ENCODE measurements at places on chromosomes 5 and 9.

- DNase-seq: peak; percentile 77
Measured at GRCh38 chr5:124056991-124057723, 545.2 kb downstream of the CSNK1G3 start.

GRCh38 chr9:128899566-128900322 is 17.8 kb downstream of the LRRC8A start:
- peak; percentile 55 for DNase-seq

- no peak for DNase-seq
Measured at GRCh38 chr5:17069995-17070511, 134.0 kb upstream of the MYO10 start.

GRCh38 chr5:154465169-154465568 is 12.9 kb downstream of the HAND1 start:
- DNase-seq: no peak

DNA sequence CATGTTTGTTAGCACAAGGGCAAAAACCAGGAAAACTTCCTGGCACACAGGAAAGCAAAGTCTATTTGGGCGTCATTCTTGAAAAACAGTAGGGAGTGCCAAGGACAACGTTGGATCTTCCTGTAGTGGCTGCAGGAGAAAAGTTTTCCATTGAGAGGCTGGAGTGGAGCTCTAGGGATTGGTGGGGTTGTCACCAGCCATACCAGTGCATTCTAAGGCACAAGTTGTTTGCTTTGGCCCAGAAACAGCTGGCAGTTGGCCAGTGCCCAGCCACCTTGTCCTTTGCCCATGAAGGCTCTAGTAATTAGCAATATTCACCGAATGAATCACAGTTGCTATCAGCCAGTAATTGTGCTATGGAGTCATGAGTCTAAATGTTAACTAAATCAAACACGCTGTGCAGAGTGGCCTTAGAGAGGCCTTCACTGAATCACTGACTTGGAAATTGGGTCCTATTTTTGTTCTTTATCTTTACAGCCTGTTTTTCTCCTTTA is 26.4 kb downstream of the TNFSF15 start:
- DNase-seq: no peak

- DNase-seq: no peak
Measured at GRCh38 chr9:96136992-96137670, 164.8 kb downstream of the HSD17B3 start.
